NCI-H1694 treated with DMSO at 0.1 percent for 48 hours (cell line): ENCODE measurements at places on chromosomes 3 and 15.

DNA sequence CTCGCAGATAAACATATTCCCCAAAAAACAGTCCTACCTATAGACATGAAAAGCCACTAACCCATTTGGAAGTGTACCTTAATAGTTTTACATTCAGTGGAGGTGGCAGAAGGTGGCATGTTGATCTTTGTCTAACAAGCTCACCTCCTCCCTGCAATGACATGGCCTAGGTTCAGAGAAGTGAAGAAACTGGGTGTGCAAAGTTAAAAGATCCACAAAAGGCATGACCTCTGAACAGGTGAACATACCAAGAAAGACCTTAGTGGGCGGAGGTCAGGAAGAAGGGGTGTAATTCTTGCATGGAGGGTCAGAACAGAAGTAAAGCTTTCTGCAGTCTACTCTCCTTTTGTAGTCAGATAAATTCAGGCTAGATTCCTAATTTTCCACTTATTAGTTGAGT is 822 bp downstream of the MRPL3 start:
- DNase-seq = no peak

- DNase-seq = no peak
Measured at GRCh38 chr3:32454731-32455608, 47.7 kb downstream of the CMTM6 start.

DNA sequence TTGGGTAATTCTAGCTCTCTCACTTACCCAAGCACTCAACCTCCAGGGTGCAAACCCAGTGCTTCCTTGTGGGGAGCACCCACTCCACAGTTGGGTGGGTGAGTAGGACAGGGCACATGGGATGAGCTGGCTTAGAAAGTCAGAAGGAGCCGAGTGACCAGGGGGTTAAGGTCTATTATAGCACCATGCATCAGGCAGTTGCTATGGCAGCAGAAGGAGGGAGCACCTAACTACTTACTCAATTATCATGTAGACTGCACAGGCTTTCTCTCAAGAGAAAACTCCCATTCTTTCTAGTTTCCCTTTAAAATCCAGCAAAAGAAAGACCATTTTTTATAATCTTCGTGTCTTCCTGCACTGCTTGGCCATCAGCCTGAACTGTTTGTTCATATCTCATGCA is 163.0 kb downstream of the OCA2 start:
- DNase-seq = no peak

DNA sequence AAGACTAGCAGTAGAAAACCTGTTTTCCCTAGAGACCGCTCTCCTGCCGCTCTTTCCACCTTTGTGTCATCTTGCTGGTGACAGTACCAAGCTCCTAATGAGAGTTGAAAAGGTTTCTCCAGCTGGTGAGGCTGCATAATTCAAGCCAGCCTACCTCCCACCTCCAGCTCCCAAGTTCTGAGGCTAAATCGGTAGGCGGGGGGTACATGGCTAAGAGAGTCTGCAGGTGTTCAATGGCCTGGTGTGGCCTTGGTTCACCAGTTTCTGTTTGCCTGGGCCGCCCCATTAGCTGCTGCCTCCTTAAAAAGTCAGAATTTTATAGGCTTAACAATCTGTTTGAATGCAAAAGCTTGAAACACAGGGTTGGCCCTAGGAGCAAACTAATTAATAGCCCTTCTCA is 262.8 kb downstream of the SLCO3A1 start:
- DNase-seq = no peak

- no peak for DNase-seq
Measured at GRCh38 chr3:58562498-58562897, 14.7 kb downstream of the FAM107A start.

- no peak for DNase-seq
Measured at GRCh38 chr3:172138792-172139507, 99.6 kb downstream of the FNDC3B start.

GRCh38 chr3:122377975-122378374 is 5.1 kb downstream of the MIX23 start:
- no peak for DNase-seq

DNA sequence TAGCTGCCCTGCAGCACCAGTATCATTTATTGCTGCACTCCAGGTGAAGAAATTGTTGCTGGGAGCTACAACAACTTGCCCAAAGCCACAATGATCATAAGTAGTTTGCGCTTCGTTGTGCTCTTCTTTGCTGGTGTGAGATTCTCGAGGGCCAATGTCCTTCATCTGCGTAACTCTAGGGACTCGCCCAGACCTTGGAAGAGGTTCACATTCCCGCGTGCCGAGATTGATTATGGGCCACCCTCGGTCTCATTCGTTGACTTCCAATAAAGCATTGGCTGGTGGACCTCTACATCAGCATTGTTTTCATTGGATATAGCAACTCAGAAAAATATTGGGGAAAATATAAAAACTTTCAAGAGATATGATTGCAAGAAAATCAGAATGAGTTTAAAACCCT is 423 bp upstream of the PHLDB2 start:
- DNase-seq = no peak

DNA sequence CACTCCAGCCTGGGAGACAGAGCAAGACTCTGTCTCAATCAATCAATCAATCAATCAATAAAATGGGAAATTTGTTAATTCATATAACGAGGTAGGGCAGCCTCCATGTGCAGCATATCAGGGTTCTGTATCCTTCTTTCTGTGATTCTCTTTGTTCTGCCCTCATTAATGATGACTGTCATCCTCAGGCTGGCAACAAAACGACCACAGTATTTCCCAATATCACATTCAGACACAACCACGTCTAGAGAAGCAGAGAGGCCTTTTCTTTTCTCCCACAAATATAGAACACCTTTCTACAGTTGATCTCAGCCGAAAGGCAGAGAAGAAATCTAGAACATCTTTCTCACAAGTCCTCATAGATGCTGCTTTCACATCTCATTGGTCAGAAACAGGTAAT is 11.2 kb downstream of the CEP19 start:
- no peak for DNase-seq

DNA sequence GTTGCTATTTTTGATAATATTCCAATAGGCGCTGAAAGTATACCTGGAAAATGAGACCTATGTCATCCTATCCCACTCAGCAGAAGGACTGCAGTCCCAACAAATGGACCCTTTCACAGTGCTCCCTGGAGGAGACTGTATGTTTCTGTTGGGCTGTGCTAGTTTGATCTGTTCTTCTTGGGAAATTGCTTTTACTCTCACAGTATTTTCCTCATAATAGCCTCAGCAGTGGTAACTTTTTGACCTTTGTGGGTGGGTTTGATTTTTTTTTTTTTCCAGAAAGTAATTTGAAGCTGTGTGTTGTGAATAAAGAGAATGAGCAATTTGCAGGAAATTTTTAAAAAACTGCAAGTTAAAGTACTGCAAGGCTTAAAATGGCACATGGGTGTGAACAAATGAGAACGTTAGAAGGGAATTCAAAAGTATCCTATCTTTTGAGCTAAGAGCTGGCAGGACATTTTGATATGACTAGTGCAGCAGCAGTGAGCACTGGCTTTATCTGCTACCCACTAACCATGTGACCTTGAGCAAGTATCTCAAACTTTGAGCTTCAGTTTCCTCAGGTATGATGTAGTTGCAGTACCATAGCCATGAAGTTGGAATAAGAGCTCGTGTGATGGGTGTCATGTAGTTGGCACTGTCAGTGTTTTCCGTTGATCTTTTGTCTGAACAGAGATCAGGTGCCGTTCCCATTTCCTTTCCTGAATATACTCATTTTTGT is 118.4 kb downstream of the ATG7 start:
- DNase-seq = no peak
